ENCODE measurements at places on chromosomes 12 and 14. TPM values are rescaled to one million over a fixed set of nuclear protein-coding genes. Genes with fewer than 3 reads are reported as not detected.

DNA sequence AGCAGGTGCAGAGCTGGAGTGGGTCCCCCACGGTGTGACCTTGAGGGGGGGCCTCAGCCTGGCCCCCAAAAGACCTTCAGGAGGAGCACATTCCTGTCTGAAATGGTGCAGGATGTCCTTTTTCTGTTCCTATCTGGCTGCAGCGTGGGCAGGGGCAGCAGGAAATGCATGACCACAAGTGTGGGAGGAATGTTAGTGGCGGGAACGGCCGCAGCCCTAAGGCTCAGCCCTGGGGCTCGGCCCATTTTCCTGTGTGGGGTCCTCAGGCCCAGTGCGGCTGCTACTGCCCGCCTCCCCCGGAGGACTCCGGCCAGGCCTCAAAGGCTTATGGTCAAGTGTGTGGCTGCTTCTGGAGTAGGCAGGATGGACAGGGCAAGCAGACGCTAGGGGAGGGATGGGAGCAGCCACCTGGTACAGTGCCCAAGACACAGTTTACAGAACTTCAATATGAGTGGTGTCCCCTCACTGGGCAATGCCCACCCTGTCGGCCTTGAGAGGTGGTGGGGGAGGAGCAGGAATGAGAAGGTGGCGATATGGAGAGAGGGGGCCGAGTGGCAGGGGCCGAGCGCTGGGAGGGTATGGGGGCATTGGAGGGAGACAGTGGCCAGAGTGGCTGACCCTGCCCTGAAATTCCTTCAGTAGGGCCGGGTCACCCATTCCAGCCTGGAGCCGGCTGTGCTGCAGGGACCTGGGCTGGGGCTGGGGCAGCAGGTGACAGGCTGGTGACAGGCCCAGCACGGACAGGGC, 137.4 kb downstream of the CALM1 start:
- no peaks in the 10 kb centered on the region for H3K27me3 ChIP-seq
- H3K4me1 ChIP-seq = no peaks in the 10 kb centered on the region
- H3K4me3 ChIP-seq = no peak overlapping the region
- H3K27ac ChIP-seq = no peak overlapping the region

- H3K4me3 ChIP-seq = no peak overlapping the region
- H3K4me1 ChIP-seq = peaks cover 1% of the 10 kb centered on the region
- H3K27me3 ChIP-seq = no peaks in the 10 kb centered on the region
- peak; percentile 36 for DNase-seq
Measured at GRCh38 chr14:61940666-61941420, 178.6 kb downstream of the SNAPC1 start.

GRCh38 chr12:55938826-55939501, 8.0 kb downstream of the DGKA start:
- no peak for DNase-seq
- no peak overlapping the region for H3K4me3 ChIP-seq
- H3K27ac ChIP-seq = no peak overlapping the region
- no peaks in the 10 kb centered on the region for H3K36me3 ChIP-seq
- no peaks in the 10 kb centered on the region for H3K4me1 ChIP-seq

Gene TTC9
- total RNA-seq = 17.4 TPM

Gene SLC48A1
- total RNA-seq = 10.6 TPM

DNA sequence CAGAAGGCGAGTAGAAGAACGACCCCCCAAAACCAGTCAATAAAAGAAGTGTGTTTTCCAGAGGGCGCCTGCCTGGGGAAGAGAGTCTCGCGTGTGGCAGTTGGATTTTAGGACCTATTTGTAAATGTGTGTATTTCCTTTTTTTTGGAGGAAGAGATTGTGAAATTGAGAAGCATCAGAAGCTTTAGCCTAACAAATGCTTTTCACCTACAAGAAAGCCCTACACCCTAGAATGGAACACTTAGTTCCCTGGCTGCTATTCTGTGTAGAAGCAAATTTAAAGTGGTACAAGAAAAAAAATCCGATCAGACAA, 1.3 kb downstream of the RCOR1 start:
- H3K36me3 ChIP-seq = peaks cover 12% of the 10 kb centered on the region
- no peak overlapping the region for H3K27ac ChIP-seq
- DNase-seq = no peak
- H3K4me1 ChIP-seq = peaks cover 5% of the 10 kb centered on the region

Gene RNASE2
- not detected for total RNA-seq

- no peak overlapping the region for H3K4me3 ChIP-seq
- no peaks in the 10 kb centered on the region for H3K4me1 ChIP-seq
- no peak overlapping the region for H3K27ac ChIP-seq
- no peak for DNase-seq
- no peaks in the 10 kb centered on the region for H3K27me3 ChIP-seq
Measured at GRCh38 chr12:123410041-123410412, 26.1 kb downstream of the KMT5A start.

DNA sequence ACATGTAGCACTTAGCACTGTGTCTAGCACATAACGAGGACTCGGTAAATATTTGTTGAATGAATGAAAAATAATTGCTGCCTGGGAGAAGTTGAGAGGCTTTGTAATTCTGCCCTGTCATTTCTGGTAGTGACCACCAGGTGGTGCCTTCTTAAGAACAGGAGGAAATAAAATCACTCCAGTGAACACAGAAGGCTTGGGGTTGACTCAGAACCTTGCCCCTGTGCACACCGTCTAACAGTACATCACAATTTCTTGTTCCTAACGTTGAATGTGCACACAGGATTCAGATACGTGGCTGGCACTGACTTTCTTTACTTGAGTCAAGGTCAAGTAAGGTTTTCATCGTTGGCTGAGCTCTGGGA, 91.8 kb downstream of the RGS6 start:
- peaks cover 3% of the 10 kb centered on the region for H3K4me1 ChIP-seq
- H3K27ac ChIP-seq = no peak overlapping the region
- H3K4me3 ChIP-seq = no peak overlapping the region
- peak; percentile 64 for DNase-seq
- no peaks in the 10 kb centered on the region for H3K27me3 ChIP-seq

DNA sequence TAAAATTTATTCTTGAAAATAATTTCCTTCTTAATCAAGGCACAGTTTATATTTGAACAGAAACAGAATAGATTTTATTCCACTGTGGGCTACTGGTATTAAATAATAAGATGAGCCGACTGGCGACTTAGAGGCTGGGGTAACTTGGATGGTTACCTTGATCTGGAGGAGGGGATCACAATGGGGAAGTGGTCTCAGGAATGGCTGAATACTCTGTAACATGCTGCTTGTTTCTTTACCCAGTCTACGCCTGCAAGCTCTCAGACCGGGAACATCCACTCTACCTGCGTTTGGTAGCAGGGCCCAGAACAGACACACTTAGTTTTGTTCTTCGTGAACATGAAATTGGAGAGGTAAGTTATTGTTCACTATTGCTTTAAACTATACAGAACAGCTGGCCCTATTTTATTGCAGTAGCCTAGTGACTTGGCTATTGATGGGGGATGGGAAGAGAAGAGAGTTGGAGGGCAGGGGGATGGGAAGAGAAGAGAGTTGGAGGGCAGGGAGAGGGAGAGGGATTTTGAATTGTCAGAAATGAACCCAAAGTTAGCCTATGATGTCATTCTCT, 67.9 kb downstream of the GNS start:
- peak overlapping the region; percentile 71 for H3K27ac ChIP-seq
- no peaks in the 10 kb centered on the region for H3K36me3 ChIP-seq
- peak overlapping the region; percentile 62 for H3K4me3 ChIP-seq

GRCh38 chr14:24362241-24362960, 5.6 kb upstream of the NFATC4 start:
- no peak for DNase-seq
- no peaks in the 10 kb centered on the region for H3K27me3 ChIP-seq
- no peak overlapping the region for H3K27ac ChIP-seq
- no peaks in the 10 kb centered on the region for H3K36me3 ChIP-seq
- no peaks in the 10 kb centered on the region for H3K4me1 ChIP-seq

DNA sequence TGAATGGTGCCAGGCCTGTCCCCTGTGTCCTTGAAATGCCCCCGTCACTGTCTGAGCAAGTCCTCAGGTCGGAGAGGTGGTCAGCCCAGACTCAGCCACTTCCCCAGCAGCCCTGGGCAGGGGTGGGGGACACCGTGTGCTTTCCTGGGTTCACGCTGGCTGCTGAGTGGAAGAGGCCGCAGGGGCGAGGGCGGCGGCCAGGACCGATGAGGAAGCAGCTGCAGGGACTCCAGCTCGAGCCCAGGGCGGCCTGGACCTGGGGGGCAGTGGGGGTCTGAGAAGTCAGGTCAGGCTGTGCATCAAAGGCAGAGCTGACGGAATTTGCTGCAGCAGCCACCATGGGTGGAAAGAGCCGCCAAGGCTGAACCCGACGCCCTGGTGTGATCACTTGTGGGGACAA, 28.4 kb downstream of the NOC4L start:
- H3K27ac ChIP-seq = no peak overlapping the region
- H3K36me3 ChIP-seq = no peaks in the 10 kb centered on the region
- no peaks in the 10 kb centered on the region for H3K4me1 ChIP-seq
- no peaks in the 10 kb centered on the region for H3K27me3 ChIP-seq
- no peak for DNase-seq
- H3K4me3 ChIP-seq = no peak overlapping the region

- H3K27ac ChIP-seq = no peak overlapping the region
- H3K4me1 ChIP-seq = no peaks in the 10 kb centered on the region
- H3K27me3 ChIP-seq = no peaks in the 10 kb centered on the region
Measured at GRCh38 chr12:102475355-102475754, 5.0 kb downstream of the IGF1 start.

- H3K4me3 ChIP-seq = no peak overlapping the region
- no peaks in the 10 kb centered on the region for H3K27me3 ChIP-seq
Measured at GRCh38 chr14:99425272-99425681, 55.4 kb downstream of the SETD3 start.

DNA sequence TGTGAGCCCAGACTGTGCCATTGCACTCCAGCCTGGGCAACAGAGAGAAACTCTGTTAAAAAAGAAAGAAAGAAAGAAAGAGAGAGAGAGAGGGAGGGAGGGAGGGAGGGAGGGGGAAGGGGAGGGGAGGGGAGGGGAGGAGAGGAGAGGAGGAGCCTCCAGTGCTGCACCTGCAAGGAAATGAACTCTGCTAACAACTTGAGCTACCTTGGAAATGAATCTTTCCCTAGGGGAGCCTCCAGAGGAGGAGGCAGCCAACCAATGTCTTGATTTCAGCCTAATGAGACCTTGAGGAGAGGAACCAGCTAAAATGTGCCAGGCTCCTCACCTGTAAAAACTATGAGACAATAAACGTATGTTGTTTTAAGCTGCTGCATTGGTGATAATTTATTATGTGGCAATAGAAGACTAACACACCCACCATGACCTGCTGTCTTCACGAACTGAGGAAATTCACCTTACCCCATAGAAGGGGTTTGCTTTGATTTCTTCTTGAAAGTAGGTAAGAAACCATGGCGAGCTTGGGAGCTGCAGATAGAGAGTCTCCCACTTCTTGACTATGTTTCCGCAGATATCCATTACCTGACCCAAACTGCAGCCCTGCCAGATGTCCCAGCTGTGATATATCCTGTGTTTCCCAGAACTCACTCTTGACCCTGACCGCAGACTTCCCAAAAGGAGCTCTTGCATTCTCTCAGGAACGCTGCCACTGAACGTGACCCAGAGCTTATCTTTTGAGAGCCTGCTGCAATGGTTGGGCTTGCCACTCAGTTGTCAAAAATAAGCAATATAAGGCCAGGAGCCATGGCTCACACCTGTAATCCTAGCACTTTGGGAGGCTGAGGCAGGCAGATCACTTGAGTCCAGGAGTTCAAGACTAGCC, 31.5 kb upstream of the TMPO start:
- no peak overlapping the region for H3K27ac ChIP-seq
- peaks cover under 1% of the 10 kb centered on the region for H3K4me1 ChIP-seq
- H3K36me3 ChIP-seq = no peaks in the 10 kb centered on the region
- no peak for DNase-seq

DNA sequence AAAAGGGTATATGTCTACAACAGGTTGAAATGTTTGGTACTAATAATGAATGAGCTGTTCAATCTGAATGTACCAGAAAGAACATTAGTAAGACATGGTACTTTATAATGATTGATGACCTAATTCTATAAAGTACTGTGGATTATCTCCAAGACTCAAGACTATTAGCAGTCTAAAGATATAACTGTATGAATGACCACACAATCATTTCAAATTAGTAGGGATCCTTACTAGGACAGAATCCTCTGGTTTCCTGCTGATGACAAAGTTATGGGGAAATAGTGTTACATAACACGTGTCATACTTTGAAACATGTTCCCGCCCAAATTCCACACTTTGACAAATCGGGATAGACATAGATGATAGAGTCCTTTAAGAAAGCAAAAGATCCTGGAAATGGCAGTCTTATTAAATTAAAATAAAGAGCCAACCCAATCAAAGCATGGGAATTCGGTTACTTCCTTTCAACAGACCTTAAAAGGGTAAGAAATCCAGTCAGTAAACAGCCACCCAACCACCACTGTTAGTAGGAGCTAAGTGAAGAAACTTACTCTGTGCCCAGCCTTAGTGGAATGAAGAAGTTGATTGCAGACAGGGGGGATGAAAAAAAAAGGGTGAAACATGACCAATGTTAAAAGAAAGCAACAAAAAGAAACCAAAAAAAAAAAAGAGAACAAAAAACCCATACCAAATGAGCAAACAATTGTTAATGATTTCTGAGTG, 2.8 kb downstream of the VPS29 start:
- H3K27me3 ChIP-seq = peaks cover 5% of the 10 kb centered on the region
- peak overlapping the region; percentile 21 for H3K4me3 ChIP-seq
- no peaks in the 10 kb centered on the region for H3K4me1 ChIP-seq
- no peak overlapping the region for H3K27ac ChIP-seq

GRCh38 chr12:67099858-67100257, 169.3 kb upstream of the CAND1 start:
- no peaks in the 10 kb centered on the region for H3K27me3 ChIP-seq
- no peak overlapping the region for H3K4me3 ChIP-seq
- DNase-seq = no peak
- H3K27ac ChIP-seq = no peak overlapping the region
- no peaks in the 10 kb centered on the region for H3K36me3 ChIP-seq

- H3K27me3 ChIP-seq = no peaks in the 10 kb centered on the region
- H3K4me3 ChIP-seq = no peak overlapping the region
- no peak overlapping the region for H3K27ac ChIP-seq
- no peaks in the 10 kb centered on the region for H3K36me3 ChIP-seq
Measured at GRCh38 chr12:4975574-4975973, 65.9 kb downstream of the KCNA1 start.

- no peak overlapping the region for H3K4me3 ChIP-seq
- H3K27me3 ChIP-seq = no peaks in the 10 kb centered on the region
- DNase-seq = peak; percentile 78
- H3K4me1 ChIP-seq = 0 out of 2 replicates have a peak, but pooled peaks cover 2% of the 10 kb centered on the region
- H3K36me3 ChIP-seq = no peaks in the 10 kb centered on the region
- H3K27ac ChIP-seq = no peak overlapping the region
Measured at GRCh38 chr12:69070319-69071090, 137.5 kb upstream of the CPM start.

Gene FIGNL2
- 19.7 TPM for total RNA-seq

DNA sequence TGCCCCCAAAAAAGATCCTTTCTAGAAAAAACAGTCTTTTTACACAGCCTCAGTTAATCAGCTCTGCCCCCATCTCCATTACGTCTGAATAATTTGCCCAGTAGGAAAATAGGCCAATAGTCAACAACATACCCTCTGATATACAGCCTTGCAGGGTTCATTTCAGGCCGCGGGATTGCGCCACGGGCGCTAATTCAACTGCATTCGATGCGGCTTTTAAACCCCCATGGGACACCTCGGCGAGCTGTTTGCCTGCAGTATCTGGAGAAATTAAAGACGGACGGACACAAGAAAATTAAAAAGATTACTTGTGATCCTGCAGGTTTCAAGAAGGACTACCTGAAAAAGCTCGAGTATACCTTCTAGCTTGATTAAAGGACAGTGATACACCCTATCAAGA, 36.1 kb downstream of the ERP29 start:
- no peak overlapping the region for H3K27ac ChIP-seq
- peaks cover 90% of the 10 kb centered on the region for H3K36me3 ChIP-seq
- no peak overlapping the region for H3K4me3 ChIP-seq
- H3K4me1 ChIP-seq = no peaks in the 10 kb centered on the region
- no peak for DNase-seq

Gene ANKS1B
- 3.4 TPM for total RNA-seq

Gene CLEC1A
- not detected for total RNA-seq

Gene SIRT4
- 2.1 TPM for total RNA-seq

Gene HSPB8
- 3.0 TPM for total RNA-seq
